ENCODE measurements at places on chromosomes 12 and 14. TPM values are rescaled to one million over a fixed set of nuclear protein-coding genes. Genes with fewer than 3 reads are reported as not detected.

DNA sequence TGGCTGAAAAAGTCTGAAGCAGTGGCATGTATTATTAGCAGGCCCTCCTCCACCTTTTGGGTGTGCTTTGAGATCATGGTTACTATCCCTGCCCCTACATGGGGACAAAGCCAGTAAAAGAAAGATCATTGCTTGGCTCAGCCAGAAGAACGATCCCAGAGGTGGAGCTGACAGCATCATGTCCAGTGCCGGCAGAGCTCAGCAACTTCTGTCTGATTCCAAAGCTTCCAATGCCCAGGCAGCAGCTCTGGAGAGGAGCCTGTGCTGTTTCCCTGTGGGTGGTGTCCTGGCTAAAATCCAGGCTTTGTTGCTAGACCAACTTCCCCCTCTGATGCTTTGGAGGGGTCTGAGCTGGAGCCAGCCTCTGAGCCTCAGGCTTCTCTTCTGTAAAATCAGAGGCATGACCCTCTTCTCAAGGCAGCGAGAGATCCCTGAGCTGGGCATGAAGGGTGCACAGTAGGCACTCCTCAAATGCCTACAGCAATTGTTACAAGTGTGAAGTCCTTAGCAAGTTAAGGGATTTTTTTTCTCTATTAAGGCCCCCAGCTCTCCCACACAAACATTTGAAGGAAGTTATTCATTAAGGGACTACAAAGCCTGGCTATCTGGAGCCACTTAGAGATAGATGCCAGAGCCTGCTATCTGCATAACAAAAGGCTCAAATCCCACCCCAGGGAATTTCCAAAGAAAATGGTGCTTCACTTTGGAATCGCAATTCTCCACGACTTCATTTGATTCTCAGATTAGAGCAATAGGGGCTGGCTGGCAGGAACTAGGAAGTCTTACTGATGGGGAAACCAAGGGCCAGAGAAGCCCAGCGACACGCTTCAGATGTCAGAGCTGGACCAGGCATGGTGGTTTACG lies 10.9 kb upstream of the GSC start:
- peaks cover 5% of the 10 kb centered on the region for H3K27me3 ChIP-seq
- H3K4me1 ChIP-seq, result no peaks in the 10 kb centered on the region
- no peak for DNase-seq
- H3K27ac ChIP-seq, result no peak overlapping the region

- H3K27ac ChIP-seq, result no peak overlapping the region
- peak; percentile 41 for DNase-seq
- no peaks in the 10 kb centered on the region for H3K4me1 ChIP-seq
Measured at GRCh38 chr12:26246483-26247164, 51.3 kb downstream of the SSPN start.

DNA sequence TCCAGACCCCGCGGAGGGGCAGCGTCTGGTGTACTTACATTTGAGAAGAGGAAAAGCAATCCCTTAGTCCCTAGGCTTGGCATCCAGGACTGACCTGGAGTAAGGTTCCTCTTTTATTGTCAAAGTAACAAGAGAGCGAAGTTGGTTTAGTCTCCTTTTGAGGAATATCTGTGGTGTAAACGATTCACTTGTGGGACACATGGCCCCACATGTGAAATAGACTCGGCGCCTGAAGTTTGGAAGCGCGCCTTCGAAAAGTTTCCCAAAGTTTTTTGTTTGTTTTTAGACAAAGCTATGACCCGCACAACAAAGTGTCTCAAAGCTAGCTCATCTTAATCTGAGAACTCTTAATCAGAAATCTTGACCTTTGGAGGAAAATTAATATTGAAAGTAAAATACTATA lies 744 bp downstream of the STYX start:
- peaks cover 3% of the 10 kb centered on the region for H3K36me3 ChIP-seq
- peak overlapping the region; percentile 91 for H3K27ac ChIP-seq
- H3K27me3 ChIP-seq, result no peaks in the 10 kb centered on the region
- DNase-seq, result no peak

DNA sequence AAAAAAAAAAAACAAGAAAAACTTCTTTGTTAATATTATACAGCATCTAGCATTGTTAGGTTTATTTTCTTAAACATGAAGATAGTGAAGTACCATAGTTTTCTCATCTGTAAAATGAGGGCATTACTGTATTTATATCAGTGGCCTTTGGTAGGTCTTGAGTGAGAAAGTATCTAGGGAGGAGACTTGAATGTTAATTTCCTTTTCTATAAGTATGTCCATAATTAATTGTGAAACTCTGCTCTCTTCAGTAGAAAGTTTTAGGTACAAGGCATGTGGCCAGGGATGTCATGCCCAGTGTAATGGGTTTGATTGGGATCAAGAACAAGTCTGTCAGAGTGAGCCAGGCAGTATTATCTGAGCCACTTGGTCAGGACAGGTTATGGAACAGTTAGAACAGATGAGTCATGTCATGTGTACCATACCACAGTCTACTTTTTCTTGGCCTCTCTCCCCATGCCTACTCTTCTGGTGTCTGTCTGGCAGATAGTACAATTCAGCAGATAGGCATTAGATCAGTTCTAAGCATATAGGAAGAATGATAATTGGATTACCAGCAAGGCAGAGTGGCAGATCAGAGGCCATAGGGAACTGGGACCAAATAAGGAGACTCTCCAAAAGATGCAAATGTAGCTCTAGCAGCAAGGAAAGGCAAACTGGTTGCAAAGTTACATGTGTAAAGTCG lies 30.4 kb downstream of the FBXO34 start:
- H3K27ac ChIP-seq, result no peak overlapping the region
- no peaks in the 10 kb centered on the region for H3K36me3 ChIP-seq

- peak overlapping the region; percentile 72 for H3K27ac ChIP-seq
- DNase-seq, result peak; percentile 56
- H3K4me1 ChIP-seq, result peaks cover 95% of the 10 kb centered on the region
- H3K4me3 ChIP-seq, result no peak overlapping the region
- no peaks in the 10 kb centered on the region for H3K36me3 ChIP-seq
Measured at GRCh38 chr14:73753887-73754795, 40.0 kb upstream of the PNMA1 start.

- H3K27ac ChIP-seq, result peak overlapping the region; percentile 14
- H3K27me3 ChIP-seq, result no peaks in the 10 kb centered on the region
- no peaks in the 10 kb centered on the region for H3K36me3 ChIP-seq
- DNase-seq, result peak; percentile 30
Measured at GRCh38 chr12:123131879-123132402, 18.9 kb downstream of the PITPNM2 start.

DNA sequence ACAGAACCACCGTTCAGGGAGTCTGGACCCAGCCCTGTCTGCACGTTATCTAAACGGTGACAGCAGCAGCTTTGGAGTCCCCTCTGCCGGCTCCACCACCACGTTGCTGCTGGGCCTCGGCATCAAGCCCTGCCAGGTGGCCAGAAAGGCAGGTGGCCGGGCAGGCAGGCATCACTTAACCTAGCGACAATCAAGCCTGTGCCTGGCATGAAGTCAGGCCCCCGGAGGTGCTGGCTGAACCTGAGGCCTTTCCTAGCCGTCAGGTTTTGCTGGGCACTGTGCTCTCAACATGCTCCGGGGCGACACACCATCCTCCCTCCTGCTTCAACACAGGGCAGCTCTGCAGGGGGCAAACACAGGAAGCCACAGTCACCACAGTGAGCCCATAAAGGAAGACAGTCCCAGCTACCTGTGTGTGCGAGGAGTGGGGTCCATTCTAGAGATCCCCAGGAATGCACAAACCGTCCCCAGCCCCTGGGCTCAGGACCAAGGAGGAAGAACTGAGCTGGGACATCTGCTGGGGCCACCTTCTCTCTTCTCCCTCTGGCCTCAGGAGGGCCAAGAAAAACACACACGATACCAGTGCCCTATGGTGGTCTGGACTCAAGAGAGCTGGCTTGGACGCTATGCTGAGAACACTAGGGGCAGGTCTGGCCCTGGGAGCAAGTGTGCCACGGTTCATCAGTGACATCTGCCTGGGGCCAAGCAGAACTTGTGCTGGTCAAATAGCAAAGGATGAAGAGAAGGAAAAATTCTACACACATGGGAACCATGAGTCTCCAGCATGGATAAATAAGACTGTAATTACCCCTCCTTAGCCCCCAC lies 44.7 kb downstream of the CCDC88C start:
- peak; percentile 73 for DNase-seq
- no peak overlapping the region for H3K4me3 ChIP-seq
- no peaks in the 10 kb centered on the region for H3K27me3 ChIP-seq
- peak overlapping the region; percentile 39 for H3K27ac ChIP-seq

DNA sequence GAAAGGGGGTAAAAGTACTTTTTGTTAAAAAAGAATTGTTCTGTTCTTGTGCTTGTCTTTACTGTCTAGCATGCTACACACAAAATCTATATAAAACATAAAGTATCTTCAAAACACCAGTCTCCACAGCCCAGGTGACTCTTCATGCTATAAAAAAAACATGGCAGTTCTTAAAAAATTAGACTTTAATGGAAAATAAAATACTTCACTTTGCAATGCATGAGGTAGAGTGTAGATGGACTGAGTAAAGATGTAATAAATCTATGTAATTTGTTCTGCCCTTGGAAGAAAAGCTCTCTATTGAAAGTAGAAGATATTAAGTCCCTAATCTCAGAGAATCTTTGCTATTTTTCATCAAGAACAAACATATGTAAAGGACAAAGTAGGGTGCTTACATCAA lies 425.4 kb downstream of the NOVA1 start:
- no peaks in the 10 kb centered on the region for H3K4me1 ChIP-seq
- DNase-seq, result no peak
- H3K27ac ChIP-seq, result no peak overlapping the region
- H3K4me3 ChIP-seq, result no peak overlapping the region
- H3K36me3 ChIP-seq, result no peaks in the 10 kb centered on the region
- H3K27me3 ChIP-seq, result no peaks in the 10 kb centered on the region

GRCh38 chr14:76884853-76885276 lies 58.7 kb downstream of the LRRC74A start:
- no peaks in the 10 kb centered on the region for H3K4me1 ChIP-seq
- no peak for DNase-seq
- no peaks in the 10 kb centered on the region for H3K27me3 ChIP-seq

- H3K36me3 ChIP-seq, result no peaks in the 10 kb centered on the region
- no peak overlapping the region for H3K27ac ChIP-seq
- no peak for DNase-seq
- no peaks in the 10 kb centered on the region for H3K4me1 ChIP-seq
- no peaks in the 10 kb centered on the region for H3K27me3 ChIP-seq
Measured at GRCh38 chr12:119461636-119462214, 127.2 kb downstream of the CCDC60 start.

DNA sequence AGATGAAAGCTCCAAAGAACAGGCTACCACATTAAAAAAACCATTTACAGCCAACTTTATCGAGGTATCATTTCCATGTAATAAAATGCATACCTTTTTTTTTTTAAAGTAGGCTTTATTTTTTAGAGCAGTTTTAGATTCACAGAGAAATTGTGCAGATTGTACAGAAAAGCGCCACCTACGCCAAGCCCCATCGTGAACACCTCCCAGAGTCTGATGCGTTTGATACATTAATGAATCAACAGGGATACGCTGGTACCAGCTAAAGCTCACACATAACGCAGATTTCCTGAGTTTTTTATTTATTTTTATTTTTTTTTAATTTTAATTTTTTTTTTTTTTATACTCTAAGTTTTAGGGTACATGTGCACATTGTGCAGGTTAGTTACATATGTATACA lies 129.9 kb downstream of the KIF26A start:
- H3K4me1 ChIP-seq, result no peaks in the 10 kb centered on the region
- no peaks in the 10 kb centered on the region for H3K27me3 ChIP-seq
- no peaks in the 10 kb centered on the region for H3K36me3 ChIP-seq

DNA sequence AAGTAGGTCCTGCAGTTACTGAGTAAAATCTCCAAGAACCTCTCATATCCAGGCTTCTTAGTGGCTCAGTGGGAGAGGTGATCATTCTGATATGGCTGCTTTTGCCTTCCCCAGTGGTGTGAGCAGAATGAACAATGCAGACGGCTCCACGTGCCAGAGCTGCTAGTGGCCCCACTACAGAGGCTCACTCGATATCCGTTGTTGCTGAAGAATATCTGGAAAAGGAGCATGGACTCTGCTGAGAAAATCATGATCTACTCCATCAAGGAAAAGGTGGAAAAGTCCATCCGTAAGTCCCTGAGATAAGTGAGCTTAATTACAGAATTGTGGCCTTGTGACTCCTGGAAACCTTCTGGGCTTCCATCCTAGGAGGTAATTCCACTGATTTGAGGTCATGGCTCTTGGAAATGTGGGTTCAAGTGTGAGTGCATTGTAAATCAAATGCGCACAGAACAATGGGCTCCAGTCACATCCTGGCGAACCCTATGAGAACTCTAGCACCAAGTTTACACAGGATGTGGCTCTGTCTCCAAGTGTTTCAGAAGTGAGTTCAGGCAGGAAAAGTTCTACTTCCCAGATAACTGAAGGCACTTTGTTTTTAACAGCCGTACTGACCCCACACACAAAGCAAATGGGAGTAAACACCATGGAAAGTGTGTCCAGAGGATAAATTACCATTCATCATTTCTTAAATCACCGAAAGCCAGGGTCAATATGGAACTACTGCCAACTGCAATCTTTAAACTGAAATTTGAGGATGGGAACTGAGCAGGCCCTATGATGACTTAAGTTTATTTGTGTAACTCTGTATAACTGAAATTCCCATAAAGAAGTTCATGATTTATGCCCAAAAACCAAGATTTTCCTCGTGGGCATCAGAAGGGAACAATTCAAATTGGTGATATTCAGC lies 51.4 kb downstream of the PLEKHG7 start:
- no peak for DNase-seq
- no peak overlapping the region for H3K27ac ChIP-seq
- no peak overlapping the region for H3K4me3 ChIP-seq
- no peaks in the 10 kb centered on the region for H3K4me1 ChIP-seq

DNA sequence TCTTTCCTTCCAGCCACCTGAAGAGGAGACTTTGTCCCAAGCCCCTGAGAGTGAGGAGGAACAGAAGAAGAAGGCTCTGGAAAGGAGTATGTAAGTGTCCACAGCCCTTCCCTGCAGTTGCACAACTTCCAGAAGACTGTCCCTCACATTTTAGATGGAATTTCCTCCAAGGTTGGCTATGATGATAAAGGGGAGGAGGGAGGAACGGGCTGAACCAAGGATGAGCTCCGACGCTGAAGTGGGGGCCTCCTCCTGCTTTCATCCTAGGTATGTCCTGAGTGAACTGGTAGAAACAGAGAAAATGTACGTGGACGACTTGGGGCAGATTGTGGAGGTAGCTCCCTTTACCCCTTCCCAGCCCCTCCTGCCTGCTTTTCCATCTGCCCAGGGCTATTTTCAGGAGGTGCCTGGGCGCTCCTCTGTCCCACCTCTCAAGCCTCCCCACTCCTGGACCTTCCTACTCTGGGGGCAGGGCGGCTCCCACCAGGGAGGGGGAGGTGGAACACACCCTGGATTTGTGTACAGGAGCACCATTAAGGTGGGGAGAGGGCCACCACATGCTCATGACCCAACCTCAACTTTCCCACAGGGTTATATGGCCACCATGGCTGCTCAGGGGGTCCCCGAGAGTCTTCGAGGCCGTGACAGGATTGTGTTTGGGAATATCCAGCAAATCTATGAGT lies 2.3 kb downstream of the ARHGEF25 start:
- H3K4me3 ChIP-seq, result no peak overlapping the region
- no peak overlapping the region for H3K27ac ChIP-seq
- no peak for DNase-seq

- H3K27ac ChIP-seq, result no peak overlapping the region
- H3K4me1 ChIP-seq, result peaks cover 9% of the 10 kb centered on the region
- no peak for DNase-seq
- H3K4me3 ChIP-seq, result no peak overlapping the region
- no peaks in the 10 kb centered on the region for H3K27me3 ChIP-seq
Measured at GRCh38 chr12:117013726-117014125, 85.5 kb downstream of the TESC start.

The KCTD10 gene
- total RNA-seq, result 28.3 TPM

The WNT1 gene
- total RNA-seq, result not detected

The KLRC1 gene
- total RNA-seq, result 0.52 TPM

The GPRC5A gene
- 6.5 TPM for total RNA-seq

The DNAJC22 gene
- total RNA-seq, result 7.3 TPM
